NCI-H2107 (cell line): ENCODE measurements at places on chromosomes 11 and 22.

DNA sequence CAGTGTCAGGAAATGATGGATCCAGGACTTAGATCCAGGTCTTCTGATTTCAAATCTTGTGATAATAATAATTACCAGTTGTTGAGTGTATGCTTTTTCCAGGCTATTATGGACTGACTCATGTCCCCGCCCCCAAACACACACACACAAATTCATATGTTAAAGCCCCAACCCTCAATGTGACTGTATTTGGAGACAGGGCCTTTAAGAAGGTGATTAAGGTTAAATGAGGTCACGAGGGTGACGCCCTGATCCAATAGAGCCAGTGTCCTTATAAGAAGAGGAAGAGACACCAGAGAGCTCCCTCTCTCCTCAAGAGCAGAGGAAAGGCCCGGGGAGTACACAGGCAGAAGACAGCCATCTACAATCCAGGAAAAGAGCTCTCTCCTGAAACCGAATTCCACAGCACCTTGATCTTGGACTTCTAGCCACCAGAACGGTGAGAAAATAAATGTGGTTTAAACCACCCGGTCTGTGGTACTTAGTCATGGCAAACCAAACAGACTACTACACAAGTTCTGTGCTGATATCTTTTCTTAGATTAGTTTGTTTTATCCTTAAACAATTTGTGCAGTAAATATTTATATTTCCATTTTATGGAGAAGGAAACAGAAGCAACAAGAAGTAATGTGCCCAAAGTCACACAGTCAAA is 8.2 kb downstream of the TMPRSS5 start:
- DNase-seq: no peak

GRCh38 chr11:74953451-74953850 is 4.4 kb downstream of the SPCS2 start:
- DNase-seq: no peak

- DNase-seq: no peak
These were observed 196.5 kb upstream of the PGR start for GRCh38 chr11:101326141-101326540.

- DNase-seq: no peak
These were observed at the start of gene IRAG1 for GRCh38 chr11:10693509-10694081. Gene IRAG1 (minus strand): TSS chr11:10693755. CDS start chr11:10693602, 153 bp downstream.

- no peak for DNase-seq
These were observed 14.5 kb downstream of the SLC35F2 start for GRCh38 chr11:107844041-107844440.

GRCh38 chr22:39518996-39519680 is 1.2 kb upstream of the ATF4 start:
- DNase-seq: no peak

- DNase-seq: no peak
These were observed 101.0 kb downstream of the PTPRJ start for GRCh38 chr11:48081151-48082010.

GRCh38 chr11:45879803-45880686 is 5.4 kb upstream of the MAPK8IP1 start:
- no peak for DNase-seq

GRCh38 chr22:31895411-31896123 is 48.8 kb upstream of the YWHAH start:
- no peak for DNase-seq

DNA sequence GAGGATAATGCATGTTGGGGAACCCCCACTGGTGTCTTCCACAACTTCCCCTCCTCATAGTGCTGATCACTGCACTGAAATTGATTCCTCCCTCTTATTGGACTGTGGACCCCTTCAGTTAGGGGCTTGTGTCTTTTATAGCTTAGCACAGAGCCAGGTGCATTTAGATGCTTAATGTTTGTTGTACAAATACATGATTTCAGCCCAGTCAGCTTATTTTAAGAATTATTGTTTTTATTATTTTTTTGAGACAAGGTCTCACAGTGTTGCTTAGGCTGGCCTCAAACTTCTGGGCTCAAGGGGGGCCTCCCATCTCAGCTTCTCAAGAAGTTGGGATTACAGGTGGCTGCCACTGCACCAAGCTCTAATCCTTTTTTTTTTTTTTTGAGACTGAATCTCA is 8.2 kb downstream of the THY1 start:
- DNase-seq: no peak

DNA sequence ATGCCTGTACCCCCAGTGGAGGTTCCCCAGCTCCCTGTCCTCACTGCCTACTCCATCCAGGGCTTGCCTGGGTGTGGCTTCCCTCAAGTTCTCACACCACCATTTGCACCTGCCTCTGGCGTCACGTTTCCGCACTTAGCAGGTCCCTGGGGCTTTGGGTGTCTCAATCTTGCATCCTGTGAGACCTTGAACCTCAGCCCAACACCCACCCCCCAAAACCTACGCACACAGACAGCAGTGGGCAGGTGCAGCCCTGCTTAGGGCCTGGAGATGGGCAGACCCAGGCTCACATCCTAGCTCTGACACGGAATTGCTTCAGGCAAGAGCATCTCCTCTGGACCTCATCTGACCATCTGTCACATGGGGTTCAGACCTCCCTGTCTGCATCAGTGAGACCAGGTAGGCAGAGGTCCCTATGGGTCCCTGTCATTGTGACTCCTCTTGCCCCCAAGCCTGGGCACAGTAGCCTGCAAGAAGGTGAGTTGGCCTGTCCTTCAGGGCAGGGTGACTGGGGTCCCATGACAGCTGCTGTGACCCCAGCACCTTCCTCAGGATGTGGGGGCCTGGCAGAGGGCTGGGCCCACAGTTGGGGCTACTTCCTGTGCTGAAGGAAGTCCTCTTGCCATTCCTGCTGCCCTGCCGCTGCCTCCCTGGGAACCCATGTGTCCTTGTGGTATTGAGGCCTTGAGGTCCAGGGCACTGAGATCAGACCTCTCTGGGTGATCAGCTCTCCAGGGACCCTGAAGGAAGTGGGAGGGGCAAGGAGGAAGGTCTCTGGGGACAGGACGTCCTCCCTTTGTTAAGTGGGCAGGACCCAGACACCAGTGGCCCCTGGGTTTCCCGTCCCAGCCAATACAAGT is 2.0 kb downstream of the SIPA1 start:
- DNase-seq: peak; percentile 55

DNA sequence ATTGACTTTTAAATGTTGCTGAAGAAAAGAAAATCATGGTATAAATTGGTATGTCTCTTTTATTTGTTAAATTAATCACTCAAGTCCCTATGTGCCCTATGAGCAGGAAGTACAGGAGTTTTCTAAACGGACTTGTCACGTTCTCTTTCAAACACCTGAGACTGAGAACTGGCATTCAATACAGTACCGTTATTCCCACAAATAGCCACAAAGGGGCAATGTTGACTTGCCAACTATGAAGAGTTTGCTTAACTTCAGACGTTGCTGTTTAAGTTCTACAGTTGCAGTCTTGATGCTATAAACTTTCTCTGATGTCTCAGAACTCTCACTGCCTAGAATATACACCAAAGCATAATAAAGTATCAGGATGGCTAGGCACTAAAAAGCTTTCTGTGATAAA is 7.6 kb downstream of the OR56A1 start:
- DNase-seq: no peak

GRCh38 chr11:72446929-72447769 is 12.8 kb upstream of the CLPB start:
- no peak for DNase-seq

GRCh38 chr11:104781719-104782376 is 116.4 kb downstream of the CASP12 start:
- DNase-seq: no peak

GRCh38 chr11:127452533-127452932 is 452.0 kb upstream of the KIRREL3 start:
- DNase-seq: no peak

DNA sequence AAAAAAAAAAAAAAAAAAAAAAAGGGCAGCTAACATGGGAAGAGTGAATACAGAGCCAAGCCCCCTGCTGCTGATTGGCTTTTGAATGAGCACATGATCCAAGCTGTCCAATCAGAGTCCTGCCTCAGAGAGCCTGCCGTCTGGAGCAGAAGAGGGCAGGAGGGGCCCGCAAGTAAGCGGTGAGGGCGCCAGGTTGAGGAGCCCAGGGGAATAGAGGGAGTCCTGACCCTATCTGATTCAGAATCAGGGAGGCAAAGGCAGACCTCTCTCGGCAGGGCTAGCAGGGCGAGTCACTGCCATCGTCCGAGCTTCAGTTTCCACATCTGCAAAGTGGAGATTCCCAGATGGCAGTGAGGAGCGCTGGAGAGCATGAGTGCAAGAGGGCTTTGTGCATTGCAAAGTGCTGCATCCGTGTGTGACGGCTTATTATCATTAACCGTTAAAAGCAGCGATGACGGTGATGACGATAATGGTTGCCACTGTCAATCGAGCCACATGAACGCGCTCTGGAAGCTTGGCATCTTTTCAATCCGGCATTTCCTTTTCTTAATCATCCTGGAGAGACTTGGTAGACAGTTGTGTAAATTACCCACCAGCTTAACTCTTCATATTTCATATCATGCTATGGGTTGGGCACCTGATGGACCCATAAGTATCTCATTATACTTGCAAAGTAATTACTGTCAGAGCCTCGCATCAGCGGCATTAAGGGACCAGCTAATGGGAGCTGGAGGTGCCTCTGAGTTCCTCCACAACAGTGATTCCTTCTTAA is 68.6 kb upstream of the ATXN10 start:
- DNase-seq: no peak

GRCh38 chr11:22512457-22512856 is 113.2 kb downstream of the FANCF start:
- DNase-seq: no peak

- DNase-seq: no peak
These were observed 132.3 kb downstream of the DYNC2H1 start for GRCh38 chr11:103241574-103241973.

DNA sequence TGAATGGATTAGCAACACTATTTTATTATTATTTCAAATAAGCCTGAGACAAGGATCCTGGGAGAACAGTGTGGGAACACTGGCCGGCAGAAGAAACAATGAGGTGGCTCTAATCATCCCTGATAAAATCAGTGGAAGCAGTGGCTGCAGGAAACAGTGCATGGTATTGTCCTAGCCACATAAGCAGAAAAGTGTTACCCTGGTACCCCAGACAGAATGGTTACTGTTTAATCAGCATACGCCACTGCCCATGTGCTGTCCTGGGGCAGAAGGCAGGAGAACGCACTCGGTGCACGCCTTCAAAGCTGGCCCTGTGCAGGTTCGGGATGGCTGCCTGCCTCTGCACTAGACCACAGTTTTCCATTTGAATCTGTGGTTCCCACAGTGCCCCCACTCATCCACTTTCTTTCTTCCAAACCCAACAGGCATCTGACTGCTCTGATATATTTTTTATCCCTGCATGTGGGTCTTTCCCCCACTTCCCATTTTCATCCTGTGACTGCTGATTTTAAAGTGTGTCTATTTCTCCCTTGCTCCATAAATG is 25.7 kb downstream of the OPCML start:
- DNase-seq: no peak

GRCh38 chr22:17892376-17892775 is 118.1 kb upstream of the BID start:
- no peak for DNase-seq

- DNase-seq: no peak
These were observed 66.7 kb upstream of the LARGE1 start for GRCh38 chr22:33986954-33987353.

DNA sequence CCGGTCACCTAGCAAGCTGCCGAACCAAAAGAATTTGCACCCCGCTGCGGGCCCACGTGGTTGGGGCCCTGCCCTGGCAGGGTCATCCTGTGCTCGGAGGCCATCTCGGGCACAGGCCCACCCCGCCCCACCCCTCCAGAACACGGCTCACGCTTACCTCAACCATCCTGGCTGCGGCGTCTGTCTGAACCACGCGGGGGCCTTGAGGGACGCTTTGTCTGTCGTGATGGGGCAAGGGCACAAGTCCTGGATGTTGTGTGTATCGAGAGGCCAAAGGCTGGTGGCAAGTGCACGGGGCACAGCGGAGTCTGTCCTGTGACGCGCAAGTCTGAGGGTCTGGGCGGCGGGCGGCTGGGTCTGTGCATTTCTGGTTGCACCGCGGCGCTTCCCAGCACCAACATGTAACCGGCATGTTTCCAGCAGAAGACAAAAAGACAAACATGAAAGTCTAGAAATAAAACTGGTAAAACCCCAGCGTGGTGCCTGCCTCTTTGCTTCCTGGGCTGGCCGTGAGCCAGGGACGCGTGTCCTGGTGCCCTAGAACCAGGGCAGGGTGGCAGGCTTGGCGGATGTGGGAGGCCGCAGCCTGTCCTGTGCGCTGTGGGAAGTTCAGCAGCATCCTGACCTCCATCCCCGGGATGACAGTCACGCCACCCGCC is 13.2 kb downstream of the CCND1 start:
- no peak for DNase-seq

DNA sequence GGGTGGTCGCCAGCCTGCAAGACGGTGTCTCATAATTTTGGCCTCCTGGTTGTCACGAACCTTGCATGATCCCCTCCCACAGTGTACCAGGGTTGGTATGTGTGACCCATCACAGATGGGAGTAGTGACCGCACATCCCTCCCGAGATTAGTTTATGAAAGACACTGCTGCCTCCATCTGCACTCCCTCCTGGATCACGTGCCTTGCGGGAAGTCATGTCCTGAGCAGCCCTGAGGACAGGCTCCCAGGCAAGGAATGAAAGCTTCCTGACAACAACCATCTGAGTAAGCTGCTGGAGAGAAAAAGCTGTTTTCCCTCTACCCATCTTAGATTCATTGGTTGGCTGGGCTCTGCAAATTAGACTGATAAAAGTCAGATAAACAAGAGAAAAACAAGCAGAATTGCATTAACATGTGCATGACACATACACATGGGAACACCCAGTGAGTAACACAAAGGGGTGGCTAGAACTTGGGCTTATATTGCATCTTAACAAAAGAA is 14.4 kb upstream of the PAMR1 start:
- no peak for DNase-seq

DNA sequence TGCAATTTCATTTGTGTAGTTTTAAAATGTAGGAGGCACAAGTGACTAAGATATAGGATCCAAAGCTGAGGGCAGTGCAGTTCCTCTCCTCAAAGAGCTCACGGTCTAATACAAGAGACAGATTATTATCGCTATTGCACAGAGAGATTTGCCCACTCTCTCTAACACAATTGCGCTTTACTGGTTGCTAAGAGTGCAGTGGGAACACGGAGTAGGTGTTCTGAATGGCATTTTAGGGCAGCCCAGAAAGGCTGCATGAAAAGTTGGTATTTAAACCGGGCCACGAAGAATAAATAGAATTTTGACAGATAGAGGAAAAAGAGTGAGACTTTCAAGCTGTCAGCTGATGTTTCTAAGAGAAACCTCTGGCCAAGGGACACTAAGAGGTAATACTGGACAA is 79.5 kb downstream of the BLID start:
- DNase-seq: no peak

- no peak for DNase-seq
These were observed 36.6 kb downstream of the KCNJ1 start for GRCh38 chr11:128830290-128831173.

DNA sequence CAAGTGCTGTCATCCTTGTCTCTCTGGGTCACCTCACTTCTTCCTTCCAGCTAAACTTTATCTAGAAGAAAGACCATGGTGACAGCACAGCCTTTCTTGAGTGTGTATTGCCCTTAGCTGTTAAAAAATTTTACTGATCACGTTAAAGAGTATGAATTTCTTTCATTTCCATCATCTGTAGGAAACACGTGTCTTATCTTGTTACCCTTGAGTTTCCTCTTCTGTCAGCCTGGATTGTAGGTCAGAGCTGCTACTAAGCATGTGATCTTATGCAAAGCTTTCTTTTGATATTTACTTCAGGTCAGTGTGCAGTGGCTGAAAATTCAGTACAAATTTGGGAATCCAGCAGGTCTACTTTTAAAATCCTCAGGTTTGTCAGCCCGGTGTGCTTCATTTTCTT is 512.2 kb upstream of the ARHGAP42 start:
- DNase-seq: no peak
